ENCODE measurements at places on chromosomes 1 and 21. TPM values are rescaled to one million over a fixed set of nuclear protein-coding genes. Genes with fewer than 3 reads are reported as not detected.

Gene GPA33
- not detected for total RNA-seq

- DNase-seq = no peak
- H3K36me3 ChIP-seq = peaks cover 8% of the 10 kb centered on the region
- H3K27me3 ChIP-seq = peaks cover 5% of the 10 kb centered on the region
- no peak overlapping the region for H3K4me3 ChIP-seq
Measured at GRCh38 chr21:20942523-20942922, 55.7 kb upstream of the NCAM2 start.

DNA sequence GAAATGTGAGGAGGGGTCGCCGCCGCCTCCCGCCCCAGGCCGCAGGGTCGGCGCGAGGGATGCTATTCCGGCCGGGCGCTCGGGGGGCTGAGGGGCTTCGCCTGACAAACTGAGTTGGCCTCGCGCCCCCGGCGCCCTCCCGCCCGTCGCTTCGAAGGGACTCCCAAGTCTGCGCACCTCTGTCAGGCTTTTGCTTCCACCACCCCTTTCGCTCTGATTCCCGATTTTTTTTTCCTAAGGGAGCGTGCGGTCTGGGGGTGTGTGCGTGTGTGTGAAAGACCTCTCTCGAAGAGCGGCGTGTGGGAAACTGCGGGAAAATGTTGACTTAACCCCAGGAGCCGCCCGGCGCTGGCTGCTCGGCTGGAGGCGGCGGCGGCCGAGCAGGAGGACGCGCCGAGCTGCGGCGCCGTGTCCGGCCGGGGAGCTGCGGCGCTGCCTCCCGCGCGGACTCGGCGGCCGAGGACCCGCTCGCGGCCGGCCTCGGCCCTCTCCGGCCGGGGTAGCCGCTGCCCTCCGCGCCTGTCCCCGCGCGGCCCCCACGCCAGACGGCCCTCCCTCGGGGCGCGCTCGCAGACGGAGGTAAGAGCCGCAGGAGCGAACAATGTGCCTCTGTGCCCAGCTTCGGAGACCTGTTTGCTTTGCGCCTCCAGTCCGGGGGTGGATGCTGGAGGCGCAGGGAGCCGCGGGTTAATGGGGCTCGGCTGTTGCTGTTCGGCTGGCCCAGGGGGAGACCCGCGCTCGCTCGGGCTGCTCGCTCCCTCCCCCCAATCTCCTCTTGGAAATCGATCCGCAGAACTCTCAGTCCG, 1.1 kb downstream of the ADGRL2 start:
- peak overlapping the region; percentile 86 for H3K27ac ChIP-seq
- H3K4me3 ChIP-seq = peak overlapping the region; percentile 99
- DNase-seq = peak; percentile 60

GRCh38 chr1:229030630-229031029, 240.3 kb upstream of the RAB4A start:
- H3K27ac ChIP-seq = peak overlapping the region; percentile 98
- H3K4me3 ChIP-seq = peak overlapping the region; percentile 79
- H3K4me1 ChIP-seq = peaks cover 62% of the 10 kb centered on the region
- DNase-seq = no peak
- no peaks in the 10 kb centered on the region for H3K36me3 ChIP-seq
- H3K27me3 ChIP-seq = peaks cover 25% of the 10 kb centered on the region

GRCh38 chr1:99397029-99397428, 132.7 kb downstream of the PLPPR4 start:
- peaks cover 2% of the 10 kb centered on the region for H3K4me1 ChIP-seq
- no peak overlapping the region for H3K27ac ChIP-seq
- DNase-seq = no peak
- no peaks in the 10 kb centered on the region for H3K27me3 ChIP-seq
- no peaks in the 10 kb centered on the region for H3K36me3 ChIP-seq
- no peak overlapping the region for H3K4me3 ChIP-seq

Gene TNFSF4
- total RNA-seq = 0.34 TPM

Gene PAX7
- total RNA-seq = 0.07 TPM

GRCh38 chr21:37550157-37550556, 183.6 kb downstream of the DYRK1A start:
- no peaks in the 10 kb centered on the region for H3K36me3 ChIP-seq
- peaks cover 3% of the 10 kb centered on the region for H3K27me3 ChIP-seq
- no peak for DNase-seq
- H3K27ac ChIP-seq = no peak overlapping the region
- peaks cover 10% of the 10 kb centered on the region for H3K4me1 ChIP-seq

Gene CPTP
- 18.7 TPM for total RNA-seq

Gene DNASE2B
- not detected for total RNA-seq

DNA sequence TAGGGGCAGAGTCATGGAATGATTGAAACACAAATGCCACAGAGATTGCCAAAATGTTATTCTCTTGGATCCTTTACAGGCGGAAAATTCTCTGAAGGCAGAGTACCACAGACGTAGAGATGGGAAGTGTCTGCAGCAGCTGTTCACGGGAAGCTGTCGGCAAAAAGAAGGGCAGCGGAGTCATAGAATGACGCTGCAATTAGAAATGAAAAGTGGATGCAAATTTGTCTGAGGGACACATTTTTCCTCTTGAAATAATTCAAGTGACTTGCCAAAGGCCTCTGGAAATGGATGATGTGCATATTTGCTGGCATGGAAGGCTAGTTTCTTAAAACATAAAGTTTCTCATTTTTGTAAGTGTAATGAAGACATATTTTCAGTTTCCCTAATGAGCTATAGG, 77.5 kb upstream of the PLD5 start:
- H3K27me3 ChIP-seq = no peaks in the 10 kb centered on the region
- H3K4me1 ChIP-seq = no peaks in the 10 kb centered on the region
- no peak overlapping the region for H3K27ac ChIP-seq

- H3K4me1 ChIP-seq = no peaks in the 10 kb centered on the region
- no peak overlapping the region for H3K27ac ChIP-seq
- H3K4me3 ChIP-seq = no peak overlapping the region
- no peaks in the 10 kb centered on the region for H3K36me3 ChIP-seq
Measured at GRCh38 chr1:110370827-110371226, 20.0 kb downstream of the SLC16A4 start.

Gene SH2D5
- total RNA-seq = 1.2 TPM

- no peak overlapping the region for H3K27ac ChIP-seq
- DNase-seq = no peak
- H3K4me1 ChIP-seq = peaks cover 9% of the 10 kb centered on the region
- H3K4me3 ChIP-seq = no peak overlapping the region
Measured at GRCh38 chr1:204225841-204226735, 12.3 kb upstream of the GOLT1A start.

Gene CSF3R
- not detected for total RNA-seq

DNA sequence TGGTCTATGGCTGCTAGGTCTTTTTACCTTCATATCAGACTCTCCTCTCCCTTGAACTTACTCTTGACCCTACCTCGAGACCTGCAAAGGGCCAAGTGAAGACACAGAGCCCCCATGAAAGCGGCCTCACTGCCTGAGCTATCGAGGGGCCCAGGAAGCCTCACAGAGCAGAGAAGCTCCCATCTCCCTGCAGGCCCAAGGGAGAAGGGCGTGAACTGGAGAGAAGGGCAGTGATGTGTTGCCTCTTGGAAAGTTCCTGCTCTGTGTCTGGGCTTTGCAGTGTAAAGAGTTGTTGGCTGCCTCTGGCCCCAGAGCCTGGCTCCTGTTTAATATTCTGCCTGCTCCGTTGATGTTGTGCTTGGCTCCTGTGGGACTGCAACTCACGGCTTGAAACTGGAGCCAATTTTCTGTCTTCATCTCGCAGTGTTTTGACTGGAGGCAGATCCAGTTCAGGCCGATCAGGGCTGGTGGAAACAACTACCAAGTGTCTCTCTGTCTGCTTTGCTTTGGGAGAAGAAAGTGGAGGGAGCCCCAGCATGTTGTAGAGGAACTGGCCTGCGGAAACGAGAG, 4.3 kb downstream of the SERTAD4 start:
- H3K36me3 ChIP-seq = no peaks in the 10 kb centered on the region
- DNase-seq = no peak
- H3K27ac ChIP-seq = peak overlapping the region; percentile 89

DNA sequence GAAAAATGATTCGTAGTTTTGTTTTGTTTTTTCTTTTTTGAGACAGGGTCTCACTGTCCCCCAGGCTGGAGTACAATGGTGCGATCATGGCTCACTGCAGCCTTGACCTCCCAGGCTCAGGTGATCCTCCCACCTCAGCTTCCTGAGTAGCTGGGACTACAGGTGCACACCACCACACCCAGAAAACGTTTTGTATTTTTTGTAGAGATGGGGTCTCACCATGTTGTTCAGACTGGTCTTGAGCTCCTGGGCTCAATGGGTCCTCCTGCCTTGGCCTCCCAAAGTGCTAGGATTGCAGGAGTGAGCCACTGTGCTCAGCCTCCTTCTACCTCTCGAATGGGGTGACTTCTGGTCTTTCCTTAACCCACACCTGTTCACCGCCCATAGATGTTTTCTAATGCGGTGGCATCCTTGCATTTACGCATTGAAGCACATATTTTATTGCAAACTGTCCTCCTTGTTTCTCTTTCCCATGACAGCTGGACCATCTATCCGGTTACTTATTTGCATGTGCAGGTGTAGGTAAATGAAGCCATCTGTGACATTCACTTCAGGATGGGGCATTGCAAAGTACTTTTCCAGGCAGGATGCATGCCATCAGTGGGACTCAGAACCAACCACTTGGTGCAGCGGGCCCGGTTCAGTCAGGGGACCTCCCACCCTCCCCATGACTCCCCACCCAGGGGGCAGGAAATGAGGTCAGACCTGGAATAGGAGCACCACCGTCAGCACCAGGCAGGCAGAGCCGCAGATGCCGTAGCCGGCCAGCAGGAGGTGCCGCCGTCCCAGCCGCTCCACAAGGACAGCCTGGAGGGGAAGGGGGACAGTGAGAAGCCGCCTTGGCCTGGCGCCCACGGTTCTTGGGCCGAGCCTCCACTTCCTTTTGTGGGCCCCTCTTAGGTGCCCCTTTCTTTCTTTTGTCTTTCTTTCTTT, 16.5 kb downstream of the SLC2A7 start:
- peaks cover 11% of the 10 kb centered on the region for H3K27me3 ChIP-seq
- H3K4me1 ChIP-seq = peaks cover 3% of the 10 kb centered on the region
- no peak overlapping the region for H3K27ac ChIP-seq
- DNase-seq = peak; percentile 50
- no peak overlapping the region for H3K4me3 ChIP-seq

Gene PDC
- total RNA-seq = not detected

GRCh38 chr1:67896826-67897225, 63.6 kb upstream of the GNG12 start:
- no peak overlapping the region for H3K4me3 ChIP-seq
- H3K27ac ChIP-seq = no peak overlapping the region
- H3K36me3 ChIP-seq = no peaks in the 10 kb centered on the region
- H3K4me1 ChIP-seq = no peaks in the 10 kb centered on the region
- no peaks in the 10 kb centered on the region for H3K27me3 ChIP-seq

- H3K27ac ChIP-seq = no peak overlapping the region
- H3K36me3 ChIP-seq = no peaks in the 10 kb centered on the region
- peaks cover 2% of the 10 kb centered on the region for H3K27me3 ChIP-seq
- peaks cover 6% of the 10 kb centered on the region for H3K4me1 ChIP-seq
- no peak for DNase-seq
- no peak overlapping the region for H3K4me3 ChIP-seq
Measured at GRCh38 chr1:168365719-168366479, 85.2 kb downstream of the TBX19 start.

Gene HFM1
- 10.2 TPM for total RNA-seq

Gene TRIM46
- 30.4 TPM for total RNA-seq

DNA sequence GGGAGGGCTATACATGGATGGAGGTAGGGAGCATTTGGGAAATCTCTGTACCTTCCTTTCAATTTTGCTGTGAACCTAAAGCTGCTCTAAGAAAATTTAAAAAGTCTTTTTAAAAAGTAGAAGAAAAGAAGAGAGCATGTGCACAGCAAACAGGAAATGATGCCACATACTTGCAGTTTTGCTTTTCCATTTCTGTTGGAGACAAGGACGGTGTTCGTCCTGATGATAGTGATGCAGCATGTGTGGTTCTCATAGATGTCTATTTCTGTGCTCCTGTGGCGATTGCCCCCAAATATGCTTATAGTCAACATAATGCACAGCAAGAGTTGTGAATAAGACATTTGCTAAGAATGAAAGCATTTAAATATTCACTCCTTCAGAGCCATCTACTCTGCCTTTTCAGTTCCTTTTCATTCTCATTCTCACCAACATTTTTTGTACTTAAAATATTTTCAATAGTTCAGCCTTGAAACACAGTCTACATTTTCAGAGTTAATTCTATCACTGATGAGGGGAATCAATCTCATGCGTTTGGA, 66.6 kb downstream of the LRRC8C start:
- H3K27ac ChIP-seq = no peak overlapping the region
- no peak for DNase-seq
- H3K27me3 ChIP-seq = peaks cover 2% of the 10 kb centered on the region
- no peaks in the 10 kb centered on the region for H3K36me3 ChIP-seq

DNA sequence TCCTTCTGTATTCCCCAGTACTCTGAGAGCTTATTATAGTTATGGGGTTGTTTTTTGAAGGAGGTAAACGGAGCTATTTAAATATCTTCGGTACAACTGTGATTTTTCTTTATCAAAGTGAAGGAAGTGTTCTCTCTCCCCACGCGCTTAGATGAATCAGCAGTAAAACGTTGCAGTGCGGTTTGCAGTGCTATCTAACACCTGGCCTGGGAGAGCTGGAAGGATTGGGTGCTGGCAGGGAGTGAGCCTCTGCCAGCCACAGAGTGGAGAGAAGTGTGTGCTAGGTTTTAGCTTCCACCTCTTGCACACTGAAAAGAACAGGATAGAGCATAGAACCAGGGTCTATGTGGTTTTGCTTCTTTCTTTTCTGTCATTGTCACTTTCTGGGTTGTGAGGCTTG, 165.9 kb downstream of the SDCCAG8 start:
- H3K36me3 ChIP-seq = no peaks in the 10 kb centered on the region
- H3K4me3 ChIP-seq = no peak overlapping the region
- H3K27ac ChIP-seq = no peak overlapping the region
- DNase-seq = no peak
- peaks cover 18% of the 10 kb centered on the region for H3K4me1 ChIP-seq

Gene ZMYND12
- total RNA-seq = 0.49 TPM

DNA sequence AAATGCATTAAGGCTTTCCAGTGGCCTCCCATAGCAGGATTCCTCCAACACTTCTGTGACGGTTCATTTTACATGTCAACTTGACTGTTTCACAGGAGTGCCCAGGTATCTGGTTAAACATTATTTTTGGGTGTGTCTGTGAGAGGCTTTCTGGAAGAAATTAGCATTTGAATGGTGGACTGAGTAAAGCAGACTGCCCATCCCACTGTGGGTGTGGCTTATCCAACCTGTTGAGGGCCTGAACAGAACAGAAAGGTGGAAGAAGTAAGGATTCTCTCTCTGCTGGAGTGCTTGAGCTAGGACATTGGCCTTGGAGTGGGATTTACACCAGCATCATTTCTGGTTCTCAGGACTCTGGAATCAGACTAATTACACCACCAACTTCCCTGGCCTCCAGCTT, 85.6 kb downstream of the RGS7 start:
- no peaks in the 10 kb centered on the region for H3K4me1 ChIP-seq
- H3K36me3 ChIP-seq = peaks cover 14% of the 10 kb centered on the region
- no peak overlapping the region for H3K27ac ChIP-seq
- no peak overlapping the region for H3K4me3 ChIP-seq
- no peaks in the 10 kb centered on the region for H3K27me3 ChIP-seq

DNA sequence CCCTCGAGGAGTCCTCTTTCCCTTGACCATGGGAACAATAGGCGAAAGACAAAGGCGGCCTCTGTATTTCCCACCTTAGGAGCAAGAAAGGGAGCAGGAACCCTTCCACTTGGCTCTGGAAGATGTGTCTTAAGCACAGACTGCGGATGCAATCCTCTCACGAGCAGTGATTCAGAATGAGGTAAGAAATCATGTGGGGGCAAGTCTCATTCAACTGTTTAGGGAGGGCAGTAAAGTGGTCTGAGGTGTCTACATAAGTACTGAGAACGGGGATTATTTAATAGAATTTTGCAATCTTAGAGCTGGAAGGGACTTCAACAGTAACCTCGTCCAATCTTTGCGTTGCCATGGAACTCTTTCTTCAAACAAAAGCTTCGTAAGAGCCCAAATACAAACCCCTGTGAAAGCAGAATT, 1.6 kb upstream of the DYRK3 start:
- no peak overlapping the region for H3K4me3 ChIP-seq
- H3K4me1 ChIP-seq = peaks cover 8% of the 10 kb centered on the region
- DNase-seq = no peak
- peaks cover 8% of the 10 kb centered on the region for H3K27me3 ChIP-seq
- no peak overlapping the region for H3K27ac ChIP-seq
